ENCODE measurements at places on chromosomes 1 and 21.

DNA sequence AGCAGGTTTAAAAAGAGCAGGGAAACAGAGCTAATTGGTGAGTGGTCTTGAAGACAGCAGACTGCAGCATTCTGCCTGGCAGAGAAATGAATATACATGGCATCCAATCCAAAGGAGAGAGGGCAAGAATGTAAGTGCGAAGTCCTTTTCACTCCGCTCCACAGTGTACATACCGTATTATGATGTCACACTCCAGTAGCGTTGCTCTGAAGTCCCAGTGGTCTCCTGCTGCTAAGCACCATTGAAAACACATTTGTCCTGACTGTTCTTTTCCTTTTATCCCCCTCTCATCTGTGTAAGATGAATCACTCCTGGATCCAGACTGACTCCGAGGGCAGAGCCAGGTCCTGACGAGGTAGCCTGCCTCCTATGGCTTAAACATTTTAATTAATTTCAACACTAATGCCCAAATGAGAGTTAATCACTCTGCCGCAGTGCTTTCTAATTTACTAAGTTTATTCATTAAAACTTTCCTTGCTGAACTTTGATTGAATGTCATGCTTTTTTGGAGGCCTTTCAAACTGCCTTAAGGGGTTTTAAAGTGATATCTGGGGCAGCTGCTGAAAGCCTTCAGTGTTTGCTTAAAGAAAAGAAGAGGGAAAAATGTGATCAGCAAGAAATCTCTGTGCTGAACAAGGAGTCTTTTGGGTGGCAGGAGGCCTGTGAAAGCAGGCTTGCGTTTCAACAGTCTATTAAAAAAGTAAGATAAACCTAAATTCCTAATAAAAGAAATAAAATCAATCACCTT, 227.2 kb downstream of the ATG4C start:
- DNase-seq, result peak; percentile 24

GRCh38 chr1:37288900-37289299, 185.5 kb upstream of the ZC3H12A start:
- no peak for DNase-seq

GRCh38 chr21:15735409-15735808, 5.6 kb downstream of the USP25 start:
- no peak for DNase-seq

DNA sequence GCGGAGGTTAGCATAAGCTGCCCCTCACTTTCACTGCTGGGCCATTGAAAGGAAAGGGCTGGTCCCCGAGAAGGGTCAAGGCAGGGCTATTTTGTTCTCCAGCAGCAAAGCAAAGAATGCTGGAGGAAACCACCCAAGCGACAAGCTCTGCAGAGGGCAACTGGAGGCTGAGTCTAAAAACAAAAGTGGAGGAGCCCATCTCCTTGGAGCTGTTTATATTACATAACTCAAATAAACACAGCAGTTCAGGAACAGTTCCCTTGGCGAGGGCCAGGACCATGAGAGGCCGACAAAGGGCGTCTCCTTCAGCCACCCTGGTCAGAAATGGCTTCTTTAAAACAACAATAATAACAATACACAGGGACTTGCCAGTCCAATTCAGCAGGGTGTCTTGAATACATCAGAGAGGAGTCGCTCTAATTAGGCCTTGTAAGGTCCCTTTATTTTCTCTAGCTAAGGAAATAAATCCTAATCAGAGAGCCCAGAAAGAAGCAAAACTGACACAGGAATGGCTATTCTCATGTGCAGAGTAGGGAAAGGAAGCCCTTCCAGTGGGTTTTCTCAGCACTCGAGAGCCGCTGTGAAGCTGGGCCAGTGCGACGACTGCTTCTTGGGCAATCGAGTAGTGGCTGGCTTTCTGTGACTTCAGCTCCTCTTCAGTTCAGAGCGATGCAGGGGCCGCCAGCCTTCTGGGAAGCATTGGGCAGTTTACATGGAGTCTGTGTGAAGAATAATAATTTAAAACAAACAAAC, 57.0 kb upstream of the TARBP1 start:
- peak; percentile 27 for DNase-seq

- DNase-seq, result no peak
Measured at GRCh38 chr1:231934797-231935196, 308.2 kb downstream of the DISC1 start.

- no peak for DNase-seq
Measured at GRCh38 chr21:30518876-30519275, 16.9 kb upstream of the KRTAP19-5 start.

GRCh38 chr1:107952989-107953388, 12.0 kb downstream of the VAV3 start:
- no peak for DNase-seq

GRCh38 chr1:41889506-41890414, 29.0 kb downstream of the HIVEP3 start:
- DNase-seq, result no peak

DNA sequence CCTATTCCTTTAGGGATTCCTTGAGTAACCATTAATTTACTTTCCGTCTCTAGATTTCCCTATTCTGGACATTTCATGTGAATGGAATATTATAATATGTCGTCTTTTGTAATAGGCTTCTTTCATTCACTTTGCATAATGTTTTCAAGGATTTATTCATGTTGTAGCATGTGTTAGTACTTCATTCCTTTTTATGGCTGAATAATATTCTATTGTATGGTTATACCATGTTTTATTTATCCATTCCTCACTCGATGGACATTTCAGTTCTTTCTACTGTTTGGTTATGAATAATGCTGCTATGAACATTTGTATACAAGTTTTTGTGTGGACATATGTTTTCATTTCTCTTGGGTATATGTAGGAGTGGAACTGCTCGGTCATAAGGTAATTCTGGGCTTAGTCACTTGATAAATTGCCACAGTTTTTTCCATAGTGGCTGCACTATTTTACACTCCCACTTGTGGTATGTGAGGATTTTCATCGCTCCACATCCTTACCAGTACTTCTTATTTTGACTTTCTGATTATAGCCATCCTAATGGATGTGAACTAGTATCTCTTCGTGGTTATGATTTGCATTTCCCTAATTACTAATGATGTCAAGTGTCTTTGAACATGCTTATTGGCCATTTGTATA, 17.7 kb downstream of the PPP2R5A start:
- peak; percentile 62 for DNase-seq

GRCh38 chr1:234868296-234869147, 258.5 kb upstream of the IRF2BP2 start:
- DNase-seq, result no peak

DNA sequence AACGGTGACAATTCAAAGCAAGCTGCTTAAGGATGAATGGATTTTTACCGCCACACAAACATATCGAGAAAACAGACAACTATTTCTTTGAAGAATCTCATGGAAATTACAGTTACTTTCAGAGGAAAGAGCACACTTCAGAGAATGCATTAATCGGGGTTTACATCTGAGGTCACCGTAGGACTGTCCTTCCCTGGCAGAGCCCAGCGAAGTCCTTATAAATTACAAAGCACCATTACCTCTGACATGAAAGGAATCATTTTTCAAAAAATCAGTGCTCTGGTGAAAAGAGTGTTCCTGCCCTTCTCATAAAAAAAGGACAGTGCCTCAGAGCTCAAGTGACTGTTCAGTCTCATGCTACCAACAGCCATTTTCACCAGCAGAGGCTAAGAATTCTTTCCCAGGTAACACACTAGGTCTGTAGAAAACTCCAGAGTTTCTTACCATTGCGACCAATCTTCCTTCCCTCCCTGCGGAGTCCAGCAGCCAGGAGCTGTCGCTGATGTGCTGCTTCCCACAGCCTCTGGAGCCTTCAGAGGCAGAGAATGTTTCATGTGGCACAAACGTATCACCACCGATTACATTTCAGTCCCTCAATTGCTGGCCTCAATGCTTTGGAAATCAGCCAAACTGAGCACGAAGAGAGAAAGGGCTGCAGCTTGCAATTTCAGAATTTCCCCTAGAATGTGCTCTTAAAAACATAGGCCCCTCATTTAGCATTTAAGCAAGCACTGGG, 75.4 kb downstream of the PLD5 start:
- DNase-seq, result no peak

DNA sequence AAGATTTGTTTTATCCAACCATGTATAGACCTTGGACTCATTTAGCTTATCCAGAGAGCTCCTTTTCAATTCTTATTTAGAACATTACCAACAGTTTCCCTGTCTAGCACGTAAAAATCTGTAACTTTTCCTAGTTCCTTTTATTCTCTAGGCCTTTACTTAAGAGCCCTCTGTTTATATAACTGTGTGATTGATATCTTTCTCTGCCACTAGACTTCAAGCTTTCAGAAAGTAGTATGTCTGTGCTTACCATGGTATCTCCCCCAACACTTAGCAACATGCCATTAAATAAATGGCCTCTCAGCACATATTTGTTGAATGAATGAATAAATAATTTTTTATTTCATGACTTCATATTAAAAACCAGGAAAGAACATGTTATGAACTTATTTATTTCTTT, 209.4 kb downstream of the PTPRC start:
- peak; percentile 15 for DNase-seq

GRCh38 chr1:46533179-46533864, 18.1 kb downstream of the KNCN start:
- DNase-seq, result peak; percentile 51

DNA sequence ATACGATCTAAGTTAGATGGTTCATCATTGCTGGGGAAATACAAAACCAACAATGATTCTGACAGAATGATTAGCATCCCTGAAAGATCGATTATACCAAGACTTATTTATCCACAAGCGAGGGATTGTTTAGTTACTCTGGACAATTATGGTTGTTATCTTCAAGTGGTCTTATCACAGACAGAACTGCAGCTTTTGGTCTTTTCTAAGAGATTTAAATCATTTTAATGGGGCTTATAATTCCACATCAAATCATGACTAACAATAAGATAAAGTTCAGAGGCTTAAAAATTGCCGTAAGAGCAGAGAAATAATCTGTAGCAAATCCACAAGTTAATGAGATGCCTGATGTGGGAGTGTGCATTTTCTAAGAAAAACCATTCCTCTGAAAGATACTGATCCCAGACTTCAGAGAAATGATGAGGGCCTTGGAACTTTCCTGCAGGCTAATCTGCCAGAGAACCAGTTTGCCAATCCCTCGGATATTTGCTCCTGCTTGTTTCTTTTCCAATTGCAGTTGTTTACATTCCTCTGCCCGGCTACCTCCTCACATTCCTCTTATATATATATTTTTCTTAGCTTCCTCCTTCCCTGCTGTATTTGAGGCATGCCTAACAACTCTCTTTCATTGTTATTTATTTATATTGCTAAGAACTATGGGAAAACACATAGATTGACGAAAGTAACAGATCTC, 134.8 kb downstream of the BACH1 start:
- peak; percentile 25 for DNase-seq

GRCh38 chr1:235650341-235651169, 971 bp upstream of the GNG4 start:
- no peak for DNase-seq

GRCh38 chr1:46221749-46222148, 18.6 kb downstream of the LURAP1 start:
- no peak for DNase-seq

DNA sequence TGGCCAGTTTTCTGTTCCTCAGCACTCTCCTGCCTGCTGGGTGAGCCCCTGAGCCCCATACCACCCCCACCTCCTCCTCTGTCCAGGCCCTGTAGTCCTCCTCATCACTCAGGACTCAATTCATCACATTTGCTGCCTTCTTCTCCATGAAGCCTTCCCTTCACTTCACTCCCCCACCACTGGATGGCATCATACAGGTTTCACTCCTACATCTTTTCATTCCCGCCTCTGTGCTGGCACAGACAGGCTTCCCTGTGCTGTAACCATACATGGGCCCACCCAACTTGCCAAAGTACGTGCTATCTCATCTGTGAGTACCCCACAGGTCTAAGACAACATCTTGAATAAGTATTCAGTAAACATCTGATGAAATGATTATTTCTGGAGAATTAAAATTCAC, 56.9 kb downstream of the SLC45A1 start:
- peak; percentile 42 for DNase-seq

GRCh38 chr1:26362331-26362730, 8.4 kb upstream of the CRYBG2 start:
- DNase-seq, result no peak

DNA sequence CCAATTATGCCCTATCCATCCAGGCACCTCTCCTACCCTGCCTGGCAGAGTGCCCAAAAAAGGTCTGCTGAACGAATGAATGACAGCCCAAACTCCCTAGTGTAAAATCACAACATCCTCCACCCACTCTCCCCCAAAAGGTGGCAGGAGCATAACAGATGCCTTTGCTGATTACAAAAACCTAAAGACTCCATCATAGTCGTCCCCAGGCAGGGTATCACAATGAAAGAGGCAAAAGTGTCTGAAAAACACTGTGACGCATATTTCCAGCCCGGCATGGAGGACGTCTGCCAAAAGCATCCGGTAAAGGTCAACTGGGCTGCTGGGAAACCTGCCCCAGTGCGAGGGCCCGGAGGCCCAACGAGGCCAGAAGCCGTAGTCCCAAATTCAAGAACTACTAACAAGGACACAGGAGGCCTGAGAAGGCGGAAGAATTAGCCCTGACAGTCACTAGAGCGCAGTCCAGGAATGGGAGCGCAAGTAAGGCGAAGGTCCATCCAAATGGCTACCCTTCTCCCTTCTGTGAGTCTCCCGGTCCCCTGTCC, 576 bp downstream of the SMIM12 start:
- peak; percentile 7 for DNase-seq

GRCh38 chr1:91091812-91092211, 70.0 kb upstream of the ZNF644 start:
- DNase-seq, result no peak

DNA sequence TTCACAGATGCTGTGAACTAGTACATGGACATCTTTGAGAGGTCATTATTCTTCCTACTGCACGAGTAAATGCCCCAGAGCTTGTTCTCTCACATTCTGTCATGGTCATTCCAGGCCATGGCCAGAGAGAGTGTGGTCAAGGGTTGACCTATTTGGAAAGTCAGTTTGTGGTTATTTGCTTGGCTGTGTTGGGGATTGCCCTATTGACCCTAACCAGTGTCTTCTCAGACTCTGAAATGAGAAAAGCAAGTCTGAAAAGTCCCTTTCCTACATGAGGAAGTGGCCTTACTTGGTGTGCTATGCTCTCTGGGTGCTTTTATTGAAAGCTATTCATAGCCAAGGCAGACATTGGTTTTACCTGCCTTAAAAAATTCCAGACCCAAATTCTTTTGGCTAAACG, 26.6 kb downstream of the CLIC6 start:
- no peak for DNase-seq

DNA sequence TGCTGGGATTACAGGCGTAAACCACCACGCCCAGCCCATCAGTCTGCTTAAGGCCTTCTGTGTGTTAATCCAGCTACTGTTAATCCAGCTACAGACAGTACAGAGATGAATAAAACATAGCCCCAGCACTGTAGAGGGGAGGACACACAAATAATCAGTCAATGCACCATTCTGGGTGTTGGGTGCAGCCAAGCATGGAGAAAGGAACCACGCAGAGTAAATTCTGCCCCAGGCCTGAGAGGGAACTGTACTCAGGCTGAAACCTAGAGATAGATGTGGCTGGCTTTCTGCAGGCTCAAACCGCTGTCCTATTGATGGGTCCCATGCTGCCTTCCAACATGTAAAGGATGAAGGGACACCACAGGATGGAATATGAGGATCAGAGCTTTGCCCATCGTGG, 136.8 kb upstream of the IGSF21 start:
- DNase-seq, result no peak

Data from fibroblast of skin of scalp (primary cell).